NCI-H82 (cell line): ENCODE measurements at places on chromosomes 11 and 22.

DNA sequence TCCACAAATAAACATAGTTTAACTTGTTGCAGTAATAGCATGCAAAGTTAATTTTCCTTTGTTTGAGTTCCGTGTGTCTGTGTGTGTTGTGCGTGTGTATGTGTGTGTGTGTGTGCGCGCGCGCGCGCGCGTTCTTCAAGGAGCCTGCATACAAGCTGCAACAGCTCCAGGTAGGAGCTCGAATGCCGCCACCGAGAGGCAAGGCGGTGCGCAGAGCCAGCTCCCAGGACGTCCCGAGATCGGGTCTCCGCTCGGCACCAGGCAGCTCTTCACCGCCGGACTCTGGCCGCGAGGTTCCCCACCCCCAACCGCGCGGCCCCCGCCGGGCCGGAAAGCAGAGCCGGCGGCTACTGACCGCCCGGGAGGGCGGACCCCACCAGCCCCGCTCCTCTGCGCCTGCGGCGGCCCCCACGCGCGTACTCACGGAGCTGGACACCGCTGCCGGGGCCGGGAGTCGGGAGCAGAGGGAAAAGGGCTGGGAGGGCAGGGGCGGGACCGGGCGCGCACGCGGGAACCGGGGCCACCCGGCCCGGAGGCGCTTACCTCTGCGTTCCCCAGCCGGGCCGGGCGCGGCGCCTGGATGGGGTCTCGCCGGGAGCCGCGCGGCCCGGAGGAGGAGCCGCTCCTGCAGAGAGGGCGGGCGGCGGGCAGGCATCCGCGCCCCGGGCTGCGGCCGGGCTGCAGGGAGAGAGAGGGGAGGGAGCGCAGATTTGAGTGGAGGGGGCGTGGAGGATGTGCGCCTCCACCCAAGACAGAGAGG, 40.4 kb upstream of the AKIP1 start:
- peak; percentile 80 for DNase-seq

DNA sequence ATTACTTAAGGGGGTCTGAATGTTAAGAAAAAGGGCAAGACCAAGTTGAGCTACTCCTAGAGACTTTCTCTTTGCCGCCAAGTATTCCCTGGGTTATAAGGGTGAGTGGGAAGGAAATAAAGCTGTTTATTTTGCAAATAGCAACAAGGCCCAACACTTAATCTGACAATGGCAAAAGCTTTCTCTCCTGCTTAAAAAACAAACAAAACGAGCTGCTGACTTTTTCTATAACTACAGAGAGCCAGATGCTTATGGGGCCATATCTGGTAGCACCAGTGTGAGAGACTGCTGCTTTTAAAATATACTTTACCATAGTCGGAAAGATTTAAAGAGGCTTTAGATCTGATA, 2.3 kb upstream of the KDM2A start:
- no peak for DNase-seq

DNA sequence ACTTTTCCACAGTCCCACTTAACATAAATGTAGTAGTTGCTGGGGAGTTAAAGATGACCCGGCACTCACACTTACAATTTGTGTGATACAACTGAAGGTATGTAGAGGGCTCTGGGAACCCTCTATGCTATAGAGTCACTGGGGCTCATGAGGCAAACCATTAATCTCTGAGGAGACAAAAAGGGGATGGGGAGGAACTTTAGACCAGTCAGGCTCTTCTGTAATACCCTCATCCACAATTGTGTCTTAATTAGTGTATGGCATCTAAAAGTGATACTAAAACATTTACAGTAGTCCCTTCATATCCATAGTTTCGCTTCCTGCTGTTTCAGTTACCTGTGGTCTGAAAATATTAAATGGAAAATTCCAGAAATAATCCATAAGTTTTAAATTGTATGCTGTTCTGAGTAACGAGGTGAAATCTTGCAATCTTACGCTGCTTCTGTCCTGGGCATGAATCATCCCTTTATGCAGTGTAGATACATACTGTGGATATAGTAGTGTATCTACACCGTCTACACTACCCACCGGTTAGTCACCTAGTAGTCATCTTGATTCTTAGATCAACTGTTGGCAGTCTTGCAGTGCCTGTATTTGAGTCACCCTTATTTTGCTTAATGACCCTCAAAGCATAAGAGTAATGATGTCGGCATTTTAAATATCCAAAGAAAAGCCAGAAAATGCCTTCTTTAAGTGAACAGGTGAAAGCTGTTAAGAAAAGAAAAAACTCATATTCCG, 12.2 kb downstream of the CBL start:
- no peak for DNase-seq

GRCh38 chr22:50261615-50262459, at the start of gene MAPK12:
Gene MAPK12 (minus strand): TSS chr22:50261683. CDS start chr22:50261509, 174 bp downstream.
- peak; percentile 68 for DNase-seq

DNA sequence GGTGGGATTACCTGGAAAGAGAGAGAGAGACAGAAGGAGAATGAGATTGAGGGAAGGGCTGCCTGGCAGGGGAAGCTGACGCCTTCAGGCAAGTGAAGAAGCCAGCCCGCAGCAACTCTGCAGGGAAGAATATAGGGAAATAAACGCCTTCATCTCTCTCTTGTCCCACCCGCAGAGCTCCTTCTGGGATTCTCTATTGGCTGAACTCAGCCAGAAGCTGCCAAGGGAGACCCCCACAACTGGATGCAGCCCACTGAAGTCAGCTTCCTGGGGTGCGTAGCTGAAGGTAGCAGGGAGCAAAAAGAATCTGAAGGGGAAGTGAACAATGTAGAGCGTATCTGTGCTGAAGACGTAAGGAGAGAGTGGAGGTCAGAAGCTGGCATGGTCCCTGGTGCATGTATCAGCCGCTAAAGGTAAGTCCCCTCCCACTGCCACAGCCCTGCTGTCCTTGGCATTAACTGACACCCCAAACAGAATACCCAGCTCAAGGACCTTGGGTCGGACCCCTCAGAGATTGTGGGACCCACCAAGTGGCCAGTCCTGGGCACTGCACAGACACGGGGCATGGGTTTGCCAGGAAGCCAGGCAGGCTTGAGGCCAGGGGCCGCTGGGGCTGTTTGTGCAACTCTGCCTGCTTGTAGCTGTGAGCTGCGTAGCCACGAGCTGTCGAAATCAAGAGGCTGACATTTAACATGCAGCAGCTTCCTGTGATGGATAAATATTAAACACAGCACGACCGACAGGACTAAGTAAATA, 469.9 kb downstream of the MN1 start:
- peak; percentile 2 for DNase-seq

DNA sequence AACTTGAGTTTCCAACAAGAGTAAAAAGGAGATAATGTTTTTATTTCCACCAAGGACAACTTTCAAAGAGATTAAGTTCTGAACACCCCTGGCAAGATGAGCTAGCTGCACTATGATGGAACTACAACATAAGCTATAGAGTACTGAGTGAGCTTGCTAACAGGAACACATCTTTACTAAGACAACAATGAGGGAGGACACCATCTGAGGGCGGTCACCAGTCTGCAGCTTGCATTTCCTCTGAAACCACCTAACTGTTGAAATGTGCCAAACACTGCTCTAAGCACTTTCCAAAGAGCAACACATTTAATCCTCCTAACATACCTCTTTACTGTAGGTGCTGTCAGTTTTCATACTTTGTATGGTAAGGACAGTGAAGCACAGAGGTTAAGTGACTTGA, 68.4 kb downstream of the TCF20 start:
- DNase-seq = no peak

- DNase-seq = no peak
Observed at GRCh38 chr11:72924568-72925190, 110.5 kb downstream of the ATG16L2 start.

- no peak for DNase-seq
Observed at GRCh38 chr11:20099527-20099926, 60.7 kb downstream of the DBX1 start.

- DNase-seq = no peak
Observed at GRCh38 chr11:132686886-132687285, 845.4 kb downstream of the OPCML start.

DNA sequence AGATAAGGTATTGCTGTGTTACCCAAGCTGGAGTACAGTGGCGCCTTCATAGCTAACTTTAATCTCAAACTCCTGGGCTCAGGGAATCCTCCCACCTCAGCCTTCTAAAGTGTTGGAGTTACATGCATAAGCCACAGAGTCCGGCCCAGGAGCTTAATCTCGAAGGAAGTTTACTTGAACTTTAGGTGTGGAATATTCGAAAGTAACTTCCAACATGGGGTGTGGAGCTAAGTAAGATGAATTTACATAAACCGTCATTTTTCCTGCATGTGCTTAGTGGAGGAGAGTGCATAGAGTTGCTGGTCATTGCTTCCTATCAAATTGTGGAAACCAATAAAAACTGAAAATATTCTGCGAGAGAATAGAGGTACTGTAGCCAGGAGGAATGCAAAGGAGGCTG, 1.5 kb downstream of the ATG13 start:
- DNase-seq = no peak

DNA sequence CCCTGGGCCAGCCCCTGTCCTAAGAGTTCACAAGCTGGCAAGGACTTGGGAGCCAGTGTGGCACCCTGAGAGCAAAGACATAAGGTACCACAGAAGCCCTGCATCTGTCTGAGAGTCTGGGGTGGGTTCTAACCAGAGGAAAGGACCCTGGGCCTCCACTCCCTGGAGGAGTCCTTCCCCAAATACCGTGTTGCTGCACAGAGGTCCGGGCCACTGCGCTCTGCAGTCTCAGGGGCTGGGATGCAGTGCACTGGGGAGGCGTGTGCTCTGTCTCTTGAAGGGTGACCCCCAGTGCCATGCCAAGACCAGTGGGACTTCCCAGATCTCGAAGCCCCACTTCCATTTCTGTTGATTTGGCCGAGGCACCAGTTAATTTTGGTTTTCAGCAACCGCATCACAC, 4.3 kb upstream of the SH3BP1 start:
- no peak for DNase-seq

- no peak for DNase-seq
Observed at GRCh38 chr22:32830473-32830872, 29.0 kb downstream of the TIMP3 start.

- peak; percentile 34 for DNase-seq
Observed at GRCh38 chr11:110433393-110434333, 3.9 kb downstream of the FDX1 start.

- DNase-seq = no peak
Observed at GRCh38 chr22:16776080-16776479, 49.1 kb downstream of the XKR3 start.

- DNase-seq = no peak
Observed at GRCh38 chr11:133530501-133530835, 1.8 kb downstream of the OPCML start.

DNA sequence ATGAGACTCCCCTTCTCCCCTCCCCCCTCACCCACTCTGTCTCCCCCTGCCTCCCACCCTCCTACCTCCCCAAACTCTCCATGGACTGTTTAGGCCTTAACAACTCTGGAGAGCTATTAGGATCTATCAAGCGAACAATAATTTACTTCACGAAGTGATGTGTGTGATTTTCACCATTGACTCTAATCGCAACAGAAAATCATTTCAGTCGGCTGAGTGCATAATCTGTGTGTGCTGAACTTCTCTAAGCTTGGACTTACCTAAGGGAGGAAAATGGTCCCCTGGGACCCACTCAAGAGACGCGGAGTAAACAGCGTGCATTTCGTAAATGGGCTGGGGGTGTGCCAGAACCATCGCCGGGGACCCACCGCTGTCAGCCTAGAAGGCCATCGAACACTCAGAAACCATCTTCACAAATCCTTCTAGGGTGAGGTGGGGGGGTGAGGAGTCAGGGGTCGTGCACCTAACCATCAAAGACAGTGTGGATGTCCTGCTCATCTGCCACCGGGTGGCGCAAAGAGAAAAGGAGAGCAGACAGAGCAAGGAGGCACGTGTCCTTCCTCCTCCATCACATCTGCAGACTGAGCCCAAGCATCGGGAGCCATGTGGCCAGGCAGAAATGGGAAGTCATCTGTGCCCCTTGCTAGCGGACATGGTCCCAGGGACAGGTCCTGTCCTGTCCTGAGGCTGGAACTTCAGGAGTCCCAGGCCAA, 62.1 kb upstream of the NUP50 start:
- peak; percentile 83 for DNase-seq

DNA sequence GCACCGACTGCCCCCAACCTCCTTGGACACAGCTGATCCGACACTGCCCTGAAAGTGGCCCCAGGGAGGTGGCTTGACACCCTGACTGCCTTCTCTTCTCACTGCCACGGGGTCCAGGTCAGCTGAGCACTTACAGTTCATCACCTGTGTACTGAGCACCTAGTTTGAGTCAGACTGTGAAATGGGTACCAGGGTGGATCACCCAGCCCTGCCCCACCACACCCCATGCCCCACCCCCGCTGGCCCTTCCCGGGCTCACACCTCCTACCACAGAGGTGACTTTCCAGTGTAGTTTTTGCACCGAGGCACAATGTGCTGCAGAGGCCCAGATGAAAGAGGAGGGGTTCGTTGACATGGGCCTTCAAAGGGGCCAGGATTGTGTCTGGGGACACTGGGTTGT, 59.5 kb downstream of the PRDM11 start:
- no peak for DNase-seq

GRCh38 chr22:23121000-23121421, 20.8 kb downstream of the RSPH14 start:
- no peak for DNase-seq

GRCh38 chr11:46450846-46451477, 59.4 kb upstream of the CHRM4 start:
- no peak for DNase-seq

- no peak for DNase-seq
Observed at GRCh38 chr22:46963672-46964545, 201.5 kb downstream of the TBC1D22A start.

DNA sequence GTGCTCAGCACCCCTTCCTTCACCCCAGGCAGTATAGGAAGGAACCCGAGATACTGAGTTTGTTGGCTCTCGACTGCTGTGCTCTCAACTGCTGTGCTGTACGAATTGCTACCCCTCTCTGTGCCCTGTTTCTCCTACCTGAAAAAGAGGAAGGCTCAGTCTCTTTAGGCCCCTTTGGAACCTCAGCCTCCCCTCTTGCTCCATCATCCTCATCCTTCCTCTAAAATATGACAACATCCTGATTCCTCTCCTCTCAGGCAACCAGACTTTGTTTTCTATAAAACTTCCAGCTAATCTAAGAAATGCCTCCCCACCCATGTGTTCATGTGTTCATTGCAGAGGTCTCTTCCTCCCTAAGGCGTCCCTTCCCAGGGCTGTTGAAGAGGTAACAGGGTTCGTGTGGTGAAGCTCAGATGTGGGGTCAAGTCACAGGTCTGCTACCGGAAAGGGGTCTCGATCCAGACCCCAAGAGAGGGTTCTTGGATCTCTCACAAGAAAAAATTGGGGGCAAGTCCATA, 35.5 kb upstream of the CD82 start:
- no peak for DNase-seq

DNA sequence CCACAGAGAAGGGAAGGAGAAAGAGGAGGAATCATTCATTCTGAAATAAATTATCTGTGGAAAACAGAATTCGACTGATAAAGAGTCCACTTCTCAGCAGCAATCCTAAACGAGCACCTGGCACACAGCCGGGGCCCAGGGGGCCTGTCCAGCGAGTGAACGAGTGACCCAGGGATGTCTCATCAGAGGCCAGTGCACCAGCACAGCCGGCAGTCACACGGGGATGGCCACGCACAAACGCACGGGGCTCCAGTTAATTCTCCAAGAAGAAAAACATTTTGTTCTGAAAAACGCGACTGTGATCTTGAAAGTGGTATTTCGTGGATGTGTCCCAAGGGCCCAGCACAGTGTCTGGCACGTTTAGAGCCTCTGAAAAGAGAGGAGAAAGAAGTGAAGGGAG, 154.6 kb downstream of the BRD1 start:
- no peak for DNase-seq
